ENCODE measurements at places on chromosomes 5 and 9.

DNA sequence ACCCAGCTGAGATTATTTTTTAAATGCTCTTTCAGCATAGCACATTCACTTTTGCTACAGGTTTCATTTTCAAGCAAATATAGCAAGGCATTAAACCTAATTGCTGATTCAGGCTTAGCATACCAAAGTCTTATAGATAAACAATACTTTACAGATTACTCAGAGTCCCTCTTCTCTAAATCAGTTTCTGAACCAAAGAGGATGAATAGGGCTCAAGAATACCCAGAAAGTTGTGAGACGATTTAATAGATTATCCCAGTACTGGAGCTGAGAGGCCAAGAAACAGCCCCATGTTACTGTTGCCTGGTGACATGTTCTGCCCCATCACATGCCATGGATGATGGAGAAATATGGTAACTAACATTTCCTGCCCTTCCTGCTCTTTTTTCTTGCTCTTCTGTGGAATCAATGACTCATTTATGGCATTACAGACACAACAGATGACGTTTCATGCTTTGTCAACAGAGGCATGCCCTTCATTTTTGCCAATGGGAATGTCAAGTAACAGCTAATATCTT is 18.1 kb upstream of the SSBP2 start:
- DNase-seq = no peak

GRCh38 chr5:119878712-119879111 is 249.4 kb downstream of the FAM170A start:
- DNase-seq = no peak

DNA sequence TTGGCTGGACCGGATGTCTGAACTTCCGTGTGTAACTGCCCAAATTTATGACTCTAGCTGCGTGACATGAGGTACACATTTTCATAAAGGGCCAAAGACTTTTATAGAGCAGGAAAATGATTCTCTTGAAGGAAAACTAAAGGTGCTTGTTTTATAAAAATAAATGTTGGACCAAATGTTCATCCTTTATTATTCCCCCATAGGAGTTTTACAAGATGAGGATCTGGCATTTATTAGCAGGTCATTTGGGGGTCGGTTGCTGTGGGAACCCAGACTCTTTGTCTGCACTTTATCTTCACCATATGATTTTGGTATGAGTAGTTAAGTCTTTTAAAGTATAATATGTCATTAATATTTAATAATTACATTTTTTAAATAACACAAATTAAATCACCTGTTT is 571.2 kb downstream of the EFNA5 start:
- DNase-seq = no peak

DNA sequence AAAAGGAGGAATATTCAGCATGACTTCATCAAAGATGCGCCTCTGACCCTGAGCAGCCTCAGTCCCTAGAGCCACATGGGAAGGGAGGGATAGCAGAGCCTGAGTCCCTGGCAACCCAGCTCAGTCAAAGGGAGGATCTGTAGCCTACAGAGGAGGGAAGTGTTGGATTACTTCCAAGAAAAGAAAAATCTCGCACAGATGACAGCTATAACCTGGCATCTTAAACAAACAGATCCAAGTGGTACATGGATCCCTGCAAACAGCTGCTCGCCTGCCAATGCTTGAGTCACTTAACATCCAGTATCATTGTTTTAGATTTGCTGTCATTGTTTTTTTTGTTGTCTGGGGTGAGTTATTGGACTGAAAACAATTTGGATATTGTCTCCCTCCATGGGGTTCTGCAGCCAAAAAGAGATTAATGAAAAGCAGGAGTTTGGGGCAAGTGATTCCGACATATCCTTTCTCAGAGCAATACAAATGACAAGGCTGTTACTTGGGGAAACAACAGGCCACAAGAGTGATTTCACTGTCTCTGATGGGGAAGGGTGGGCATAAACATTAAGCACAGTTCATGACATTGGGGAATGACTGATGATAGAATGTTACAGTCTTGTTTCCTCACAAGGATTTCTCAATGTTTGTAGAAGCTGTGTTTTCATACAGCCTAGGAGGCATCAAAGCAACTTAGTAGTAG is 153.5 kb upstream of the KIF2A start:
- DNase-seq = no peak

- no peak for DNase-seq
These were observed 100.6 kb downstream of the ANGPTL2 start for GRCh38 chr9:127021664-127022363.

- DNase-seq = no peak
These were observed 264.3 kb downstream of the ARRDC3 start for GRCh38 chr5:91118796-91119195.

- DNase-seq = no peak
These were observed 52.8 kb upstream of the RPL26L1 start for GRCh38 chr5:172906436-172906835.

DNA sequence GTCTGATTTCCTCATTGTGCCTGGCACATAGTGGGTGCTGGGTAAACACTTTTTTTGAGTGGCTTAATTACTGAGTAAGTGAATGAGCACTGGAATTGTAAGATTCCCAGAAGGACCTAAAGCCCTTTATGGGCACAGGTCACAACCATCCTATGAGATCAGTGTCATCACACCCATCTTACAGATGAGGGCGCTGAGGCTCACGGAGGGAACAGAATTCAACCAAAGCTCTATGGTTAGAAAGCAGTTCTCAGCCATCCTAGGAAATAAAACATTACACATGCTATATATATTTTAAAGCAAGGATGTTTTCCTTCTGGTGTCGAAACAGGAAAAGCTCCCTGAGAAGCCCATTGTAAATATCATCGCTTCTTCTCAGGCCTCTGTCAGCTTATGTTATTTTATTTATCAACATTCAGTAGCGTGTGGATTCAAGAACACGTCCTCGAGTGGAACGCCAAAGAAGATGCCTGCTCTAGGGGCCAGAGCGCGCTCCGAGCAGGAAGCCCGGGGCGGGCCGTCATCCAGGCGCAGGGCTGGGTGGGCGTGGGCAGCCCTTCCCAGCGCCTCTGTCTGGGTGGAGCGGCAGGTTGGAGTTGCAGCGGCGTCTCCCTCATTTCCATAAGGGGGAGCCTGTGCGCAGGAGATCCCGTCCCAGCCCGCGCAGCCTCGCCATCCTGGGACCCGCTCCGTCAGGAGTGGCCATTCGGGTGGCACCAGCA is 155.8 kb upstream of the SMIM23 start:
- DNase-seq = no peak

DNA sequence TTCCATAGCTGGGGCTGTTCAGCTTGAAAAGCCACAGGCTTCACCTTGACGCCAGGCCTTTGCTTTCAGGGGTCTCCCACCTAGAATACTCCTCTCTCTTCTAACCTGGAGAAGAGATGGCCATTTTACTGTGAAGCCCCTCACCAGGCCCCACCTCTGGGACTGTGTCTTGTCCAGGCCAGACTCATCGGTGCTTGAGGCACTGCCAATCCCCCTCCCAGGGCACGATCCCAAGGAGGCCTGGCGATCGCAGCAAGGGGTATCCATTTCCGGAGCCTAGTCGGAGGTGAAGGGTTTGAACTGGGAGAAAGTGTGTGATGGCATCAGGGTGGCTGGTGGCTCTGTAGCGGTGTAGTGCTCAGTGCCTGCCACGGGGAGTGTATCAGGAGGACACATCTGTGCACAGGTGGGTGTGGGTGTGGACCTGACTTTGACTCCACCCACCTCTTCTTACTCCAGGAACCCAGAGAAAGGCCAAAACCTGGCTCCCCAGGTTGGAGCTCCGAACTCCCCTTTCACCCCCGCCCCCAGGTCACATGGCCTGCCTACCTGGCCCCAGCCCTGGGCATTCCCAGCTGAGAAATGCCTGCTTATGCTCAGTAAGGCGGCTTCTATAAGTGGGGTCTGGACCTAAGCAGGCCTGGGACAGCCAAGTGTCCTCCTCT is 27.4 kb upstream of the ENHO start:
- DNase-seq = no peak

DNA sequence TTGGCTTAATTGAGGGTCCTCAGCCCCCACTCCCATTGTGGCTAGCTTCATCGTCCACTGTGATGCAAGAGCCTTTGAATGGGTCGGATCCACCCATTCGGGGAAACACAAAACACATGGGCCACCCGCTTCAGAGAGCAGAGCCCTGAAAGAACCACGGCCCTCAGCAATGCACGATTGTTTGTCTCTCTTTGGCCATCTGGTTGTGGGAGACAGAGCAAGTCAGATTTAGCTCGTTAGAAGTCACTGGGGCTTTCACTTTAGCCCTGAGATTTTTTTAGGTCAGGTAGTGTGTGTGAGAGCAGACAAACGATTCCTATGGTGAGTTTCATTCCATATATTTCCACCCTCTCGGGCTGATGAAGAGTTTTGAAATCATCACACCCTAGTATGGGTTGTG is 12.9 kb upstream of the COL15A1 start:
- DNase-seq = no peak

GRCh38 chr5:118486647-118487225 is 501.6 kb downstream of the DTWD2 start:
- no peak for DNase-seq

All from stimulated activated naive CD8-positive, alpha-beta T cell treated with anti-CD3 and anti-CD28 coated beads, Interleukin-15, amount 100 ng/mL, for 72 hours (primary cell).